T-helper 1 cell treated with Interleukin-12 subunit alpha and Interleukin-12 subunit beta and Interleukin-4 antibody, amounts not matched to agents 30 ng/mL and 1 ng/mL, for 36 hours (primary cell): ENCODE measurements at places on chromosomes 4 and X. TPM values are rescaled to one million over a fixed set of nuclear protein-coding genes. Genes with fewer than 3 reads are reported as not detected.

Gene BEX2
- total RNA-seq = 3.9 and 4.2 TPM in 2 replicates

Gene DDIT4L
- total RNA-seq = 2.0 and 2.4 TPM in 2 replicates

Gene RHOXF2
- not detected in 2 replicates for total RNA-seq

Gene WNK3
- total RNA-seq = 0.07 and 0.10 TPM in 2 replicates

Gene KDM6A
- 26.0 and 30.3 TPM in 2 replicates for total RNA-seq

Gene GLUD2
- 0.12 and 0.29 TPM in 2 replicates for total RNA-seq

Gene ANKRD50
- total RNA-seq = 0.07 and 0.17 TPM in 2 replicates

Gene HSFX2
- total RNA-seq = 0.59 TPM in 1 of 2 replicates, not detected in the other

Gene RAB33A
- total RNA-seq = 24.7 and 26.4 TPM in 2 replicates

Gene SH3RF1
- total RNA-seq = 0.07 and 0.27 TPM in 2 replicates

Gene PRRG1
- total RNA-seq = not detected in 2 replicates

Gene PFKFB1
- 0.15 and 0.56 TPM in 2 replicates for total RNA-seq

Gene HSFX1
- 1.0 and 1.2 TPM in 2 replicates for total RNA-seq

Gene MAP7D2
- total RNA-seq = 0.12 and 0.32 TPM in 2 replicates

Gene XK
- total RNA-seq = 0.15 and 0.20 TPM in 2 replicates
